ENCODE measurements at places on chromosomes 3 and 15.

GRCh38 chr3:58352626-58353025, 19.9 kb downstream of the PXK start:
- no peak for DNase-seq

GRCh38 chr15:51232581-51232980, 105.8 kb downstream of the CYP19A1 start:
- no peak for DNase-seq

DNA sequence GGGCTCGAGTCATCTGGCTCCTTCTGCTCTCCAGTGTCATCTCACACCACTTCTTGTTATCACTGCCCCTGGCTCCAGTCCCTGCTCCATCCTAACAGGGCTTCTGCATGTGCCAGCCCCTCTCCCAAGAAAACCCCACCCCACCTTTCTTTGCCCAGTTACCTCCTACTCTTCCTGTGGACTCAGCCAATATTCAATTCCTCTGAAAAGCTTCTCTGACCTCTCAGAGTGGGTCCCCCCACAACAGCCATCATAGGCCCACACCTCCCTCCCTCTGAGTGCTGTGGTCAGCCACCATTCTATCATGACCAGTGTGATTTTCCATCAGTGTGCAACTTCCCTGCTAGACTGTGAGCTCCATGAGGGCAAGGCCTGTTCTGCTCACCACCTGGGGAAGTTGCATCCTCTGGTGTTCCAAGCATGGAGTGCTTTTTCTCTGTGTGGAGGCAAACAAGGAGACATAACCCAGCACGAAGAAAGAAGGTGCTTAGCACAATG, 71.6 kb downstream of the ADCY5 start:
- DNase-seq: no peak

- no peak for DNase-seq
Measured at GRCh38 chr3:31531452-31531991, 1.2 kb upstream of the STT3B start.

DNA sequence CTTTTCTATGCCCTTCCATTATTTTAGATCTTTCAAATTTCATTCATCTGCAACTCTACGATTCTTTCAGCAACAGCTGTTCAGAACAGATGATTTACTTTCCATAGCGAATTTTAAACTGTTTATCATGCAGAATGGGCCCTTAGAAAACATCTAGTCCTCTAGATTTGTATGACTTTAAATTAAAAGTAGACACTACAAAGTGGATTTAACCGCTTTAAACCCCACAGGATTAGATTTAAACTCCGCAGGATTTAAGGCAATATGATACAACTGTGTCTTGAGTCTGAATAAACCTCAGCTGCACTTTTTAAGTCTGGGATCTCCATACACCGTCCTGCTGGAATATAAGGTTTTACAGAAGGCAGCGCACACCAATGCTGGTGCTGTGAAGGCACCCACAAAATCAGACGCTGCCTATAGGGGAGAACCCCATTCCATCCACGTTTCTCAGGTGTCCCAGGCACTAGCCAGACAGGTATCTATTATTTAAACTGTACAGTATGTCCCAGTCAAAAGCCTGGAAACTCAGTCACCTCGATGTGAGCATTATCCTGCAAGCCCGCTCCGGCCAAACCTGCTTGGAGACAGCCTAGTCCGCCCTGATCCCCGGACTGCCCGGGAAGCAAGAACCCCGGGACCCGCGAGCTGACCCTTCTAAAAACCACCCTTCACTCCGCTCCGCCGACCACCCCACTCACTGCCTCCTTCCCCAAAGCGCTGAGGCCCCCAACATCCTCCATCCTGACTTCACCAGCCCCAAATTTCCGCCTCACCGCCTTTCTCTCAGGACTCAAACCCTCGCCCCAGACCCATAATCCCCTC, 768 bp downstream of the ANO10 start:
- peak; percentile 2 for DNase-seq

DNA sequence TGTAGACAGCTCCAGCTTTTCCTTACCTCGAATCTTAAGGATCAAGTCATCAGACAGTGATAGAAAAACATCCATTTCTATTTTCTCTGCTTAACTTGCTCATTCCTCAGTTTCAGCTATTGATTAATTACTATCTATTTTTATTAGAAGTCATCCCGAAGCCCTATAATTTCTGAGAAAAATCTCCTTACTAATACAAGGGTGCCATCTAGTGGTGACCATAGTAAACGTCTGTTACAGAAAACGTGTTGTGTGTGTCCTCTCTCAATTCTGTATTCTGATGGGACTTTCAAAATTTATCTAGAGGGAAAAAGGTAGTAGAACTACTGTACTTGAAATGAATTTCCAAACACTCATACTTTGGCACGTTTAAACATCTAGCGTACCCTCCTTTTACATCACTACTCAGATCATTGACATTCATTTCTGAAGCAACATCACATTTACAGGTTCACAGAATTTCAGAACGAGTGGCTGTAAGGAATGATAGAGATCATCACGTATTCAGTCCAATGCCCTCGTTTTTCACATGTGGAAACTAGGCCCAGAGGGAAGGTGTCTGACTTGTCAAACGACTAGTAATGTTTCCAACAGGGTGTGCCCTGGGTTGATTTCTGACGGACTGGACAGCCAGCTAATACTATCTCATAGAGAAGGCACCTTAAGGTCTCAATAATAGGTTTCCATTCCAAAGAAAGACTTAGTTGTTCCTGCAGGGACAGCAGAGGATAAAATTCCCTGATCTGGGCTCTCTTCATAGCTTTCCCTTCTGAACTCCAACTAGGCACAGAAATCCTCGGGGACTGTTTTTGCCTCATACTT, 25.6 kb downstream of the HACD2 start:
- DNase-seq: peak; percentile 62

- DNase-seq: no peak
Measured at GRCh38 chr3:166864473-166865467, 515.3 kb downstream of the ZBBX start.

- no peak for DNase-seq
Measured at GRCh38 chr15:40271685-40272484, 11.0 kb downstream of the ANKRD63 start.

GRCh38 chr3:9198899-9199335, 50.5 kb downstream of the SRGAP3 start:
- DNase-seq: no peak

DNA sequence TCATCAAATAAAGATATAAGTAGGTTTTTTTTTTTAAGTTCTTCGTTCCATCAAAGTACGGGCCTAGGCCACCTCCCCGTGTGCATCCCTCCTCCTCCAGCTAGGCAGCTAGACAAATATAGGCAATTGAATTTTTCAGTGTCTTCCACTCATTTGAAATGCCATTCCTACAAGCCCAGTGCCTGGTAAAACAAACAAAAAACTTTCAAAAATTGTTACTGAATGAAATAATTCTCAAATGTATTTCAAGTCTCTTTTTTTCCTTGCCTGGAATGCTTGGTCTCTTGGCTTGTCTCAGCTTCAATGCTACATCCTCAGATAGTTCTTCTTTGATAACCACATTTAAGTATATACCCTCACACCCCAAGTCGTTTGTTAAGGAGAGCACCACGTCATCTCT, 3.8 kb downstream of the EIF2AK4 start:
- DNase-seq: no peak

DNA sequence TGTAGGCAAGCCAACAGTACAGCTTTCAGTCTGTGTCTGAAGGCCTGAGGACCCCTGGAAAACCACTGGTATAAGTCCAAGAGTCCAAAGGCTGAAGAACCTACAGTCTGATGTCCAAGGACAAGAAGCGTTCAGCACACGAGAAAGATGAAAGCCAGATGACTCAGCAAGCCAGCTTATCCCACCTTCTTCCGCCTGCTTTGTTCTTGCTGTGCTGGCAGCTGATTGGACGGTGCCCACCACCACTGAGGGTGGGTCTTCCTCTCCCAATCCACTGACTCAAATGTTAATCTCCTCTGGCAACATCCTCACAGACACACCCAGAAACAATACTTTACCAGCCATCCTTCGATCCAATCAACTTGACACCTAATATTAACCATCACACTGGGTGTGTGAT, 59.0 kb upstream of the PDZRN3 start:
- no peak for DNase-seq

- DNase-seq: peak; percentile 51
Measured at GRCh38 chr15:31434588-31435260, 108.1 kb downstream of the KLF13 start.

DNA sequence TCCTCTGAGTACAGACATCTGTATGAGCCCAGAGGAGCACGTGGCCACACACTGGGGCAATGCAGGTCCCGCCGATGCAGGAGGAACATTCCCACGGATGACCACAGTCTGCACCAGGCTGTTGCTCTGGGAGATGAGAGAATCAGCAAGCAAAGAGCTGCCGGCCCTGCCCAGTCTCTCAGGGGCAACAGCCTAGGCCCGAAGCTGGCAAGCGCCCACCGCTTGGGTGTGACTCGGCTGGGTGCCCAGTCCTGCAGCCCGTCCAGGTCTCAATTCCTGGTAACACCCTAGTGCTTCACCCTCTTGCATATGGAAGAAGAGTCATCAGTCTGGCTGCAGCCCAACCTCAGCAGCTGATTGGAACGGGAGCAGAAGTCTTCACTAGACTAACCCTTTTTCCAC, 153.7 kb upstream of the HES1 start:
- peak; percentile 82 for DNase-seq
